ENCODE measurements at places on chromosomes 6 and 20. TPM values are rescaled to one million over a fixed set of nuclear protein-coding genes. Genes with fewer than 3 reads are reported as not detected.

SPATA25 gene
- 4.0 TPM for total RNA-seq

MAFB gene
- 81.5 TPM for total RNA-seq

MRAP2 gene
- total RNA-seq = 0.47 TPM

CAGE1 gene
- not detected for total RNA-seq

MLN gene
- total RNA-seq = not detected

FARS2 gene
- total RNA-seq = 18.1 TPM

DNA sequence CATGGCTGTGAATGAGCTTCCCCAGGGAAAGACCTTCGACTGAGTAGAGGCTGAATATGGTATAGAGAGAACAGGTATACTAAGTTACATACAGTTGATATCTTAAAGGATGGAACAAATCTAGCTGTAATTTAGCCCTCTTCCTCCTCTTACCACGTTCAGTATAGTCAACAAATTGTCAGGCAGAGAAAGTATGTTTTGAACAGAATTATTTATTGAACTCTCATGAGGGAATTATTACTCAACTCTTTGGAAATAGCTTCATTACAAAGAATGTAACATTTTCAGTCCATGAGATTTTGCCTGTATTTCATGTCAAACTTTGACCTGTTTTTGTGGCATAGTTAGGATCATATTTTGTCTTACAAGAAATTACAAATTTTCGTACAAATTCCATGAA is 63.0 kb downstream of the SH3BGRL2 start:
- DNase-seq = no peak

GRCh38 chr6:155340464-155341129 is 26.3 kb upstream of the TFB1M start:
- no peak for DNase-seq

DNA sequence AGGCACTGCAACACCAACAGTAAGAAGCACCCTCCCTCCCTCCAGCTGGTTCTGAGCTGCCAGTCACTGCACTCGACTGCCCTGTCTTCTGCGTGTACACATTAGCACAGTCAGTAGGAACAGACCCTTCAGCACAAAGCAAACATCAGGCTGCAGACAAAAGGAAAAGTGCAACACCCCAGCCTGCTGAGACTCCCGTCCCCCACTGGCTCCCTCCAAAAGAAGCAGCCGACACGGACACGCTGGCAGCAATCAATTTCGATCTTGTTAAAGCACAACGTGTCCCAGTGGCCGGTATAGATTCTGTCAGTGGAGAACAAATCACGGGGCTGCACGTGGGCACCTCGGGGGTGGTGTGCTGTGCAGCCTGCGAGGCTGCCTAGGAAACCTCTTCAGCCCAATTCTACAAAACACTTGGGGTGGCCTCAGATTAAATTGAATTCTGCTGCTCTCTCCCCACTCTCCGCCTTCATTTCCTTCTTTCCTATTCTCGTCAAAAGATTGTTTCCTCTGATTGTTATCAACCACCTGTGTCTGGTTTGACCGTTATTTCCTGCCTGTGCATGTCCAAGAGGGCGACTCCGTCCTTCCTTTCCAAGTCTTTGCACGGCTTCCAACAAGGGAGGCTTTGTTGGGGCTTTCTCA is 38.7 kb downstream of the TRAF3IP2 start:
- DNase-seq = no peak

- peak; percentile 74 for DNase-seq
These were observed 74.0 kb downstream of the SSR1 start for GRCh38 chr6:7238900-7239589.

DNA sequence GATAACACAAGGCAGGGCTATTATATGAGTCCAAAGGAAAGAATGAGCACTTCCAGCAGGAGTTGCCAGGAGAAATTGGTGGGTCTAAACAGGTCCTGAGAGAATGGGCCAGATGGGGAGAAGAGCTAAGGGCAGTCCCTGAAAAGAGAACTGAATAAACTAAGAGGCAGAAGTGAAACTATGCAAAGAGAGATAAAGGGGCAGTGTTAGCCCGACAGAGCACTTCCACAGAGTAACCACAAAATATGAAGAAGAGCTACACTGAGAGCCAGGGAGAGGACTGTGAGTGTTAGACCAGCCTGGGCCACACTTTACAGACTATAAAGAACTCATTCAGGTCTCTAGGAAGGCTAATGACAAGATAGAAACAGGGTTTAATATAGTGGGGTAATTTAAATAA is 43.8 kb downstream of the RALGAPA2 start:
- no peak for DNase-seq

GRCh38 chr6:158512809-158513208 is 47.1 kb upstream of the TMEM181 start:
- DNase-seq = no peak

GRCh38 chr20:40703975-40704530 is 15.0 kb upstream of the MAFB start:
- DNase-seq = no peak

- DNase-seq = no peak
These were observed 72.8 kb upstream of the CDYL start for GRCh38 chr6:4703382-4703781.

DNA sequence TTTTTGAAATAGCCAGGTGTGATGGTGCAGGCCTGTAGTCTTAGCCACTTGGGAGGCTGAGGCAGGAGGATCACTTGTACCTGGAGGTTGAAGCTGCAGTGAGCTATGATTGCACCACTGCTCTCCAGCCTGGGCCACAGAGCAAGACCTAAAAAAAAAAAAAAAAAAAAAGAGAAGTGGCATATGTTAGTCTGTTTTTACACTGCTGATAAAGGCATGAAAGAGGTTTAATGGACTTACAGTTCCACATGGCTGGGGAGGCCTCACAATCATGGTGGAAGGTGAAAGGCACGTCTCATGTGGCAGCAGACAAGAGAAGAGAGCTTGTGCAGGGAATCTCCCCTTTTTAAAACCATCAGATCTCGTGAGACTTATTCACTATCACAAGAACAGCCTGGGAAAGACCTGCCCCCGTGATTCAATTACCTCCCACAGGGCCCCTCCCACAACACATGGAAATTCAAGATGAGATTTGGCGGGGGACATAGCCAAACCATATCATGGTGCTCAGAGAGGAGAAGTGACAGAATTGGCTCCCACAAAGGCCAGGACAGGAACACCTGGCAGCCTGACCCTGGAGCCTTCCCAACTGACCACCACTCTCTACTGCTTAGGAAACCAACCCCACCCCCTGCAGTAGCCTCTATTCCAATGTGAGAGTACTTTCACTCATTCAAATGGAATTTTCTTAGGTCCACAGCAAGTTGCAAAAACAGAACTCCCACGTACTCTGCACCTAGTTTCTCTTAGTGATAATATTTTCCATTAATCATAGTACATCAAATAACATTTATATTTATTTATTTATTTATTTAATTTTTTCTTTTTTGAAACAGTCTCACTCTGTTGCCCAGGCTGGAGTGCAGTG is 29.8 kb downstream of the ARHGAP40 start:
- DNase-seq = no peak

DNA sequence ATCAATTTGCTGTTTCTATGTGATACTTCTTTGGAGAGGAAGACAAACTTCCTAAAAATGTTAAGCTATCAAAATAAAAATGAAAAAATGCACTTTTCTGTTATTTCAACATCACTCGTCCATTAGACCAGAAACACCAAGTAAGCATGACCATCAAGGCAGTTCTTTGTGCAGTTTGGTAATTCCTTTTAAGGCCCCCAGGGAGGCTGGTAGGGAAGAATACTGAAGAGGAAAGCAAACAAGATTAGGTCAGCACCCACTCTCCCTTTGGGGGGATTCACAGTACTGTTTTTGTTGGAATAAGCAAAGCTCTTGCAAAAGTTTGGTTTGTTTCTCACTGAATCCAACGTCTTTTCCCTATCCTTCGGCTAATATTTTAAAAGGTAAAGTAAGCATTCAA is 206.8 kb upstream of the SLC35B3 start:
- DNase-seq = no peak

GRCh38 chr6:62284725-62285124 is 1.3 kb downstream of the KHDRBS2 start:
- DNase-seq = no peak

DNA sequence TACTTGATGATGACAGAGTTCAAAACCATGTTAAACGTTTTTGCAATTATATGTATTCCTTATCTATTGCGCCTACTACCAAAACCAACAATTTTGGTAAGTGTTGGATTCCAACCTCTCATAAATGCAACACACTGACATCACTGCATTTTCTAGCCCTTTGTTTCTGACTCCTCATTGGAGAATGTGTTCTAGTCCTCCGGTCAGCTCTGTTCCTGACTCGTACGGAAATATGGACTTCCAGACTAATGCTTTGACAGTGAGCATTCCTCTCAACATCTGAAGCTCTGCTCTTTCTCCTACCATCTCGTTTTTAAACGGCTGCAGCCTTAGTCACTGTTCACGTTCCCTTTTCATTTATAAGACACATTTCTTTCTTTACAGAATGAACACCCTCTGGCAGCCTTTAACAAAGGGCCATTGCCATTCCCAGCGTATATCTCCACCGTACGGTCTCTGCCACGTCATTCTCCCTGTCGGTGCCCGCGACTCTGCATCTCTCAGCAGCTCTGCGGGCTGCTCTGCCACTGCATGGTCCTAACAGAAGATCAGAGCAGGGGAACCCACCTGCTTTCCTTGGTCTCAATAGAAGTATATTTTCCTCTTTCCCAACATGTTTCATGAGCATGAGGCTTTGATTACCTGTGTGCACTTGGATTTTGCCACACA is 103.0 kb upstream of the SYNDIG1 start:
- DNase-seq = no peak

GRCh38 chr20:13250251-13250650 is 29.2 kb downstream of the ISM1 start:
- DNase-seq = no peak

GRCh38 chr6:148247386-148248063 is 95.1 kb upstream of the SASH1 start:
- no peak for DNase-seq

- no peak for DNase-seq
These were observed 48.8 kb downstream of the NT5E start for GRCh38 chr6:85498596-85499258.

- no peak for DNase-seq
These were observed 1.6 kb upstream of the MDGA1 start for GRCh38 chr6:37699138-37699766.

DNA sequence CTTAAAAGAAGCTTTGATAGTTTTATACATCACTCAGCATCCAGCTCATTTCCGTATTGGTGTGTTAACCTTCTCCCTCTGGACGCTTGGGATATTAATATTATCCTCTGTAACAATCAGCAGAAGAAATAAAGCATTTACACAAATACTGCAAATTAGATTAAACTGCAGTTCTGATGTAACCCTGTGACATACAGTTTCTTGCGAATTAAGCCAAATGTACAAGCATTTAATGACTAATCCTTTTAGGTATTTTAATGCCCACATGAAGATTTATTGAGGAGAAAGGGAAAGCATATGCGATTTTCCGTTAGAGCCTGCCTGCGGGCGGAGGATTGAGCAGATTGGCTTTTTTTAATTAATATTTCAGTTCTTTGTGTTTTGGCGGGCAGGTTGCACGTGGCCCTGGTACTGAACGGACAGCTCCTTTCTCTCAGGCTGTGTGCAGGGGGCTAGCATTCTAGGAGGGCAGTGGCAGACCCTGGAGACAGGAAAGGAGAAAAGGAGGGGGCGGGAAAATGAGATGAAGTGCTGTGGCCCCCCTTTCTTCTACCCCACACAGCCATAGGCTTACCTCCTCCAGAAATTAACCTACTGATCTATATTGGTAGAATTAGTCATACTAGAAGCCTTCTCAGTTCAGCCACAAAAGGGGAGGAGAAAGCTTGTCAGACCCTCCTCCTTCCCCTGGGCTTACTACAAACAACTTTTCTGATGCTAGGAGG is 14.1 kb upstream of the TFAP2D start:
- no peak for DNase-seq

All from omental fat pad (tissue), 4 donors.